ENCODE measurements at places on chromosomes 7 and 10.

- no peak for DNase-seq
- H3K36me3 ChIP-seq, result no peaks in the 10 kb centered on the region
- no peak overlapping the region for H3K27ac ChIP-seq
- no peak overlapping the region for H3K4me3 ChIP-seq
- no peaks in the 10 kb centered on the region for H3K4me1 ChIP-seq
- H3K27me3 ChIP-seq, result no peaks in the 10 kb centered on the region
Measured at GRCh38 chr7:142362349-142362748, 104.5 kb upstream of the PRSS58 start.

GRCh38 chr7:82527851-82528250, 84.3 kb upstream of the CACNA2D1 start:
- DNase-seq, result no peak
- H3K27me3 ChIP-seq, result no peaks in the 10 kb centered on the region
- H3K36me3 ChIP-seq, result no peaks in the 10 kb centered on the region
- H3K4me3 ChIP-seq, result no peak overlapping the region
- no peaks in the 10 kb centered on the region for H3K4me1 ChIP-seq

DNA sequence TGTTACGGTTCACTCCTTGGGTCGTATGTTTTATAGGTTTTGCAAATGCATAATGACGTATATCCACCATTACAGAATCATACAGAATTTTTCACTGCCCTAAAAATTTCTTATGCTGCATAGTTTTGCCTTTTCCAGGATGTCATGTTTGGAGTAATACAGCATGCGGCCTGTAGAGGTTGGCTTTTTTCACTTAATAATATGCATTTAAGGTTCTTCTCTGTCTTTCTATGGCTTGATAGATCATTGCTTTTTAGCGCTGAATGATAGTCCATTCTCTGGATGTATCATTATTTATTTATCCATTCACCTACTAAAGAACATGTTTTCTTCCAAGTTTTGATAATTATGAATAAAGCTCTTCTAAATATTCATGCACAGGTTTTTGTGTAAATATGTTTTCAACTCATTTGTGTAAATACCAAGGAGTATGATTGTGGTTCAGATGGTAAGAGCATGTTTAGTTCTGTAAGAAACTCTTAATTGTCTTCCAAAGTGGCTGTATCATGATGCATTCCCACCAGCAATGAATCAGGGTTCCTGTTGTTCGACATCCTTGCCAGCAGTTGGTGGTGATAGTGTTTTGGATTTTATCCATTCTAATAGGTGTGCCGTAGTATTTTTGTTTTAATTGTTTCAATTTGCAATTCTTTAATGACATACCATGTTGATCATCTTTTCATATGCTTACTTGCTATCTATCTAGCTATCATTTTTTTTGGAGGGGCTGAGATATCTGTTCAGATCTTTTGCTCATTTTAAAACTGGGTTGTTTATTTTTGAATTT, 531.2 kb upstream of the GHITM start:
- H3K4me3 ChIP-seq, result no peak overlapping the region
- no peaks in the 10 kb centered on the region for H3K4me1 ChIP-seq
- DNase-seq, result no peak
- H3K27ac ChIP-seq, result no peak overlapping the region
- no peaks in the 10 kb centered on the region for H3K36me3 ChIP-seq
- H3K27me3 ChIP-seq, result no peaks in the 10 kb centered on the region

- H3K27ac ChIP-seq, result no peak overlapping the region
- no peaks in the 10 kb centered on the region for H3K27me3 ChIP-seq
- no peak for DNase-seq
Measured at GRCh38 chr7:129089521-129090212, 34.8 kb upstream of the TNPO3 start.

GRCh38 chr7:50695026-50695425, 87.7 kb downstream of the GRB10 start:
- H3K27ac ChIP-seq, result no peak overlapping the region
- DNase-seq, result no peak
- no peak overlapping the region for H3K4me3 ChIP-seq
- H3K4me1 ChIP-seq, result peaks cover 12% of the 10 kb centered on the region
- H3K27me3 ChIP-seq, result no peaks in the 10 kb centered on the region

DNA sequence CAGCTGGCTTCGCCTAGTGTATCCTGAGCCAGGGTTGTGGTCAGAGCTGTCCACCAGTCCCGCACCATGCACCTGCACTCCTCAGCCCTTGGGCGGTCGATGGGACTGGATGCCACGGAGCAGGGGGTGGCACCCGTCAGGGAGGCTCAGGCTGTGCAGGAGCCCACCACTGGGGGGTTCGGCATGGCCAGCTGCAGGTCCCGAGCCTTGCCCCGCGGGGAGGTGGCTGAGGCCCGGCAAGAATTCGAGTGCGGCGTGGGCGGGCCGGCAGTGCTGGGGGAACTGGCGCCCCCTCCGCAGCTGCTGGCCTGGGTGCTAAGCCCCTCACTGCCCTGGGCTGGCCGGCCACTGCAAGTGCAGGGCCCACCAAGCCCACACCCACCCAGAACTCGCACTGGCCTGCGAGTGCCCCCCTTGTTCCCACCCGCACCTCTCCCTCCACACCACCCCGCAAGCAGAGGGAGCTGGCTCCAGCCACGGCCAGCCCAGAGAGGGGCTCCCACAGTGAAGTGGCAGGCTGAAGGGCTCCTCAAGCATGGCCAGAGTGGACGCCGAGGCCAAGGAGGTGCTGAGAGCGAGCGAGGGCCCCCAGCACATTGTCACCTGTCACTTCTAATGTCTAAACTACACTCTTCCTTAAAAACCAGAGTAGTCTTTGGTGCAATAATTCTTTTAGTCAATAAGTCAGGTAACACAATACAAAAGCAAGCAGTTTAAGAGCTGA, 11.0 kb downstream of the FAM25A start:
- no peak overlapping the region for H3K4me3 ChIP-seq
- no peaks in the 10 kb centered on the region for H3K27me3 ChIP-seq
- DNase-seq, result no peak
- H3K36me3 ChIP-seq, result no peaks in the 10 kb centered on the region
- no peak overlapping the region for H3K27ac ChIP-seq

DNA sequence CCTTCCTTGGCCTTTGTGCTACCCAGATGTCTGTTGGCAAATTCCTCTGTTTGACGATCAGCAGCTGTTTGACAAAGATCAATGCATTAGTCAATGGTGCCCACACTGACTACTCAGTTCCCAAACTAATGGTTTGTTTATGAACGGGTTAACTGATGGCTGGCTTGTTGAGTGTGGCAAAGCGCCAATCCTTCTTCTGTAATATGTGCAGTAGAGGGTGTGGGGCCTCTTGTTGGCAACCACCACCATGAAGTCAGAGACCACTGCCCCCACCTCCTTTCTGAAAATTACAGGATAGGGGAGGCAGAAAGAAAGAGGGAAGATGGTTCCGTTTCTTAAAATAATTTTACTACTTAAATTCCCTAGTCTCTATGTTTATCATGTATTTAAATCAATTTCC, 2.6 kb upstream of the PLCE1 start:
- H3K36me3 ChIP-seq, result no peaks in the 10 kb centered on the region
- H3K4me1 ChIP-seq, result peaks cover 18% of the 10 kb centered on the region
- no peaks in the 10 kb centered on the region for H3K27me3 ChIP-seq
- DNase-seq, result no peak
- peak overlapping the region; percentile 89 for H3K27ac ChIP-seq

GRCh38 chr10:112711366-112711765, 238.7 kb upstream of the TCF7L2 start:
- H3K27ac ChIP-seq, result no peak overlapping the region
- no peaks in the 10 kb centered on the region for H3K4me1 ChIP-seq
- no peaks in the 10 kb centered on the region for H3K36me3 ChIP-seq
- no peak overlapping the region for H3K4me3 ChIP-seq
- H3K27me3 ChIP-seq, result no peaks in the 10 kb centered on the region

- no peak for DNase-seq
- H3K4me1 ChIP-seq, result no peaks in the 10 kb centered on the region
- H3K27ac ChIP-seq, result no peak overlapping the region
- H3K36me3 ChIP-seq, result no peaks in the 10 kb centered on the region
- H3K4me3 ChIP-seq, result no peak overlapping the region
- no peaks in the 10 kb centered on the region for H3K27me3 ChIP-seq
Measured at GRCh38 chr10:108104551-108105156, 940.1 kb upstream of the SORCS1 start.

GRCh38 chr7:135743907-135744731, 4.5 kb downstream of the FAM180A start:
- no peak for DNase-seq
- H3K27ac ChIP-seq, result peak overlapping the region; percentile 6
- H3K36me3 ChIP-seq, result no peaks in the 10 kb centered on the region
- H3K4me1 ChIP-seq, result peaks cover 6% of the 10 kb centered on the region
- H3K4me3 ChIP-seq, result no peak overlapping the region
- no peaks in the 10 kb centered on the region for H3K27me3 ChIP-seq

DNA sequence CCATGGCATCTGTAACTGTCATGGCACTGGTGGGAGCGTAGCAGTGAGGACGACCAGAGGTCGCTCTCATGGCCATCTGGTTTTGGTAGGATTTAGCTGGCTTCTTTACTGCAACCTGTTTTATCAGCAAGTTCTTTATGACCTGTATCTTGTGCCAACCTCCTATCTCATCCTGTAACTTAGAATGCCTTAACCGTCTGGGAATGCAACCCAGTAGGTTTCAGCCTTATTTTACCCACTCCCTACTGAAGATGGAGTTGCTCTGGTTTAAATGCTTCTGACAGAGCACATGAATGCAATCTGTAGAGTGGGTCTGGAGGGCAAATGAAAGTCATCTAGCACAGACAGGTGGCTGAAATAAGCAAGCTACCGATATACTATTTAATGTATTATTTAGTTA, 55.3 kb upstream of the OPN4 start:
- H3K27ac ChIP-seq, result no peak overlapping the region
- no peaks in the 10 kb centered on the region for H3K27me3 ChIP-seq

DNA sequence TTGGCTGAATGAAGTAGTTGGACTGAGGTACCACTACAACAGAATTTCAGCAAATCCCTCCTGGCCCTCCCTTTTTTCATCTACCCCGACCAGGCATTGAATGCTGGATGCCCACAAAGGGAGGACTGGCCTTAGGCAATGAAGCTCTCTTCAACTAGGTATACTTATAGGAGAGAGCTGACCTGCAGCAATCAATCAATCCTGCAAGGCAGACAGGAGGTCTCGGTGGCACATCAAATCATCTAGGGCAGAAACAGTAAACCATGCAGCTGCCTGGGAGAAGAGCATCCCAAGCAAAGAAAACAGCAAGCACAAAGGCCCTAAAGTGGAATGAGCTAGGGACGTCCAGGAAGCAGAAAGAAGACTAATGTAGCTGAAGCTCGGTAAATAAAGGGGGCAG, 2.4 kb upstream of the ABRAXAS2 start:
- H3K4me3 ChIP-seq, result no peak overlapping the region
- H3K4me1 ChIP-seq, result peaks cover 9% of the 10 kb centered on the region
- H3K27me3 ChIP-seq, result no peaks in the 10 kb centered on the region
- no peaks in the 10 kb centered on the region for H3K36me3 ChIP-seq
- no peak for DNase-seq
- H3K27ac ChIP-seq, result no peak overlapping the region

- no peak overlapping the region for H3K4me3 ChIP-seq
- H3K4me1 ChIP-seq, result peaks cover 5% of the 10 kb centered on the region
- no peaks in the 10 kb centered on the region for H3K36me3 ChIP-seq
- peak overlapping the region; percentile 71 for H3K27ac ChIP-seq
- peaks cover 2% of the 10 kb centered on the region for H3K27me3 ChIP-seq
- DNase-seq, result peak; percentile 62
Measured at GRCh38 chr10:114714281-114714741, 56.2 kb upstream of the ABLIM1 start.

GRCh38 chr10:33258967-33259366, 75.5 kb downstream of the NRP1 start:
- H3K27me3 ChIP-seq, result no peaks in the 10 kb centered on the region
- no peak overlapping the region for H3K27ac ChIP-seq

DNA sequence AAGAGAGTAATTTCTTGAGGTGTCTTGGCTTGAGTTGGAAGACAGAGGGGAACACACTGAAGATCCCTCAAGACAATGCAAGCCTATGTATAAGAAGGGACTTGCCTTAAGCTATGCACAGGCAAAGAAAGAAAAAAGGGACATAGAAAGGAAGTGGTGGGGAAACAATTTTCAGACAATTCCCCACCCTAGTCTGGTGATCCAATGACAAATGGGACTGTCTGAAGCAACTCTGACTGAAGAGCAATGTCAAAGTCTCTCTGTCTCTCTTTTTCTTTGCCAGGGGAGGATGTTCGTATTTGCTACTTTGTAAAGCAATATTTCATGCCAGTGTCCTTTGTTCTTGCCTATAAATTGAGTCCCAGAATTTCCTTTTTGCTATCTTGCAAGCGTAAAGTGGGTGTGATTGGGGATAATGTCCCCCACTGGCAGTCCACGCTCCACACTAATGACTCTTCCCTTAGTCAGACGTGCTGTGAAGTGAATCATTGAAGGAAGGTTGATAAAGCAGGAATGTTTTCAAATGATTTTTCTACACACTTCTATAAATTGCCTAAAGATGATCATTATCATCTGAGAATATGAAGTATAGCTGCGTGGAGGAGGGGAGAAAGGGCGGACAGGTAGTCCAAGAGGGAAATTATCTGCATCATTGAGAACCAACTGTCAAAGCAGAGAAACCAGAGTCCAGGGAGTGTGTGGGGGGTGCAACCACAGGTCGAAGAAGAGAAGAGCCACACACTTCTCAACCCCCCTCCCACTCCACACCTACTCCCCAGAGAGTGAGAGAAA, 243.8 kb upstream of the ETV1 start:
- DNase-seq, result no peak
- H3K27ac ChIP-seq, result no peak overlapping the region
- no peaks in the 10 kb centered on the region for H3K4me1 ChIP-seq
- H3K4me3 ChIP-seq, result no peak overlapping the region
- H3K27me3 ChIP-seq, result no peaks in the 10 kb centered on the region

GRCh38 chr10:114266521-114266920, 27.5 kb downstream of the VWA2 start:
- H3K36me3 ChIP-seq, result no peaks in the 10 kb centered on the region
- H3K4me1 ChIP-seq, result no peaks in the 10 kb centered on the region
- DNase-seq, result no peak
- H3K27ac ChIP-seq, result no peak overlapping the region
- H3K4me3 ChIP-seq, result no peak overlapping the region
- no peaks in the 10 kb centered on the region for H3K27me3 ChIP-seq

- H3K4me3 ChIP-seq, result no peak overlapping the region
- no peak overlapping the region for H3K27ac ChIP-seq
- no peak for DNase-seq
- no peaks in the 10 kb centered on the region for H3K36me3 ChIP-seq
Measured at GRCh38 chr10:89175816-89176215, 31.3 kb downstream of the CH25H start.

GRCh38 chr10:26481914-26482550, 43.9 kb downstream of the APBB1IP start:
- H3K4me1 ChIP-seq, result no peaks in the 10 kb centered on the region
- no peak for DNase-seq
- H3K27me3 ChIP-seq, result no peaks in the 10 kb centered on the region
- H3K27ac ChIP-seq, result no peak overlapping the region
- no peaks in the 10 kb centered on the region for H3K36me3 ChIP-seq

- peaks cover 5% of the 10 kb centered on the region for H3K36me3 ChIP-seq
- peaks cover 58% of the 10 kb centered on the region for H3K4me1 ChIP-seq
- peak overlapping the region; percentile 8 for H3K27ac ChIP-seq
- H3K27me3 ChIP-seq, result no peaks in the 10 kb centered on the region
Measured at GRCh38 chr10:71622616-71623015, 97.0 kb downstream of the C10orf105 start.

All from spinal cord (tissue), 10 donors.